HCT116 (cell line): ENCODE measurements at places on chromosomes 6 and 20.

GRCh38 chr6:168960551-168961263 lies 292.9 kb downstream of the THBS2 start:
- DNase-seq: no peak

GRCh38 chr6:159102373-159103160 lies 57.8 kb upstream of the TAGAP start:
- no peak for DNase-seq

DNA sequence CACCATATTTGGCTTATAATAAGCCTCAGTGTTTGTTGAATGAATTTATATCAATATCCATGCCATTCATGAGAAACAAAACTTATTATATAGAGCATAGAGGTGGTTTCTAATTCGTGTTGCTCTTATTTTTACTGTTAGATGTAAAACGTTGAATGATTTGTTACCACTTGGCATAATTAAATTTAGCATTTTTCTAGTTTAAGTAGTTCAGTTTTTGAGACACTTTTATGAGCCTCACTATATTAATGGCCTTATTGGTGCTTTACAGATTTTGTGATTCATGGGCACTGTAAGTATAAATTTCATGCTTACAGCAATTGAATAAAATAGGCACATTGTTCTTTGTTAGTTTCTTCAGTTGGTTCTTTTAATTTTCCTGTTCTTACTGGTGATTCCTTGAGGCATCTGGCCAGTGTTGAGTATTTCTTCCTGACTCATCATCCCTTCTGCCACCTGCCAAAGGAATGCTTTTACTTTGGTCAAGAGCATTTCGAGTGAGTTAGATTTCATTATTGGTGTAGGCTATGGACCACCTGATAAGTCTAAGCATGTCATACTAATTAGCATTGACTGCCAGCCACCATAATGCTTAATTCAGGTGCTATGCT lies 34.8 kb downstream of the CDKAL1 start:
- DNase-seq: no peak

DNA sequence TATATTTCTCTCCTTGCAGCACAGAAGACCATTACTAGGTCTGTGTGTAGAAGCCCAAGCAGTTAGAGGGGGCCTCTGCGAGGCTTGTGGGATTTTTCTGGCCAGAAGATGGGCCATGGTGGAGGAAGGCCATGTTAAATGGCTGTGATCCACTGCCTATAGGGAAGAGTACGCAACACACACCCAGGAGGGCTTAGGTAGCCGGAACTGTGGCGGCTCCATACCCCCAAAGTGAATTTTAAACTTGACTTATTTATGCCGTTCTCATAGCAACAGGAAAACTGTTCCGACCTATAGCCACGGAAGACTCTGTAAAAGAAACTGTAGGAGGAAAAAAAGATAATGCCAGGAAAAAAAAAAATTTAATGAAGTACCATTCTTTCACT lies 69.5 kb downstream of the SLX4IP start:
- no peak for DNase-seq

DNA sequence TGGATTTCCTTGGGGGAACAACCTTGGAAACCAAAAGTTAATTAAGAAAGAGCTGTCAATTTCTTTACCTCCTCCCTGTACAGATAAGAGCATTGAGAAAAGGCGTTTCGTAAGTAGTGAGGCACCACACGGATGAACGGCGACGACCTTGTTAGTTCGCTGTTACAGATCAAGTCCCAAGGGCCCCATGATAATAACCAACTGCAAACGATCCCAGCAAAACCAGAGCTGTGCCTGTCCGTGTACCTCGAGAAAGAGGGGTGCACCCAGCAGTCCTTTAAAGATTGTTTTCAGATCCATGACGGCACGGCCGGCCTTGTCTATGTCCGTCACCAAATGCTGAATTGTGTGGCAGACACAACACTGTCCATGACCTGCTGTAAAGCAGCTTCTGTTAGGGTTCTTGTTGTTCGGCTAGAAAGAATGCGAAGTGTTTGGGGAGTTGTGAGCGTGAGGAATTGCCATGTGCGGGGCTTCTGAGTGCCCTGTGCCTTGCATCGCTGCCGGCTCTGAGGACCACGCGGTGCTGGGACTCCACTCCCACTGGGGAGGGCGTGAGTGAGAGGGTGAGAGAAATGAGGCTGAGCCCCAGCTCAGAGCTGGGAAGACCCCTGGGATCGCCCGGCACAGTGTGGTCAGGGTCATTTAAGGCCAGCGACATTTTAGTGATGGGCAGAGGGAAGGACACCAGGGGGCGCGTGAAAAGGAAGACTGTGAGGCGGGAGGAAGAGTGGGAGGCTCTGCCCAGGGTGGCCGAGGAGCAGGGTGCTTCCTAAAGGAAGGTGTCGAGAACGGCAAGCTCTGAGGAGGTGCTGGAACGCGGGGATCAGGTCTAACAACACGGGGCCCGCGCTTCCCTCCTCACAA lies 136.8 kb upstream of the RPS6KA2 start:
- no peak for DNase-seq

DNA sequence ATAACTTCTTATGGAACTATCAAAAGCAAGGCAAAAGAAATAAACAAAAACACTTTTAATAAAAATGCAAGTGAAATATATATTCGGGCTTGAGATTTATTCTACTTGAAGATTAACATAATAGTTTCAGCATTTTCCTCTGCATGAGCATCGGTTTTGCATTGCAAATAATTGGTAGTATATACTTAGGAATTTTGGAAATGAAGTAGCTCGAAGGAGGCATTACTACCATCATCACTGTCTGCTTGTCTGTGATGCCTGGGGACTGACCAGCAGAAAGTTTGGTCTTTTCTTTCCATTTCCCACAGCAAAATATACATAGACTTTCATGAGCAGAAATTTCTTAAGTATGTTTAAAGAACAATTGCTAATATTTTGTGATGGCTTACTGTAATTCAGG lies 570.7 kb downstream of the HTR1B start:
- DNase-seq: no peak

DNA sequence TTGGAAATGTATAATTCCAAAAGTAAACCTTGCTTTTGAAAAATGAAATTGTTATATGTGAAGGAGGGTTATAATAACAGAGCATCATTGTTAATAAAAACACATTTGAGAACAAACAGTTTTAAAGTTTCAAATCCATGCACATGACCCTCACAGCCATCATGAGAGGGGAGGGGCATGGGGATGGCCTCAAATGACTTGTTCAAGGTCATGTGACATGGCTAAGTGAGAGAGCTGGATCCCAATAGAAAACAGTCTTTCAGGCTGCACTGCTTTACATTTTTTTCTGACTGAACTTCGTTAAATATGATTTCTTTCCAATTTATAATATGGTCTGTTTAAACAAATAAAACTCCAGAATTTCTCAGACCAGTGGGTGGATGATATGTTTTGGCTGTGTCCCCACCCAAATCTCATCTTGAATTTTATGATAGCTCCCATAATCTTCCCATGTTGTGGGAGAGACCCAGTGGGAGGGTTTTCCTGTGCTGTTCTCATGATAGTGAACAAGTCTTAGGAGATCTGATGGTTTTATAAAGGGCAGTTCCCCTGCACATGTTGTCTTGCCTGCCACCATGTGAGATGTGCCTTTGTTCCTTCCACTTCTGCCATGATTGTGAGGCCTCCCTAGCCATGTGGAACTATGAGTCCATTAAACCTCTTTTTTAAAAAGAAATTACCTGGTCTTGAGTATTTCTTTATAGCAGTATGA lies 66.0 kb downstream of the DTD1 start:
- no peak for DNase-seq

GRCh38 chr20:39855056-39855455 lies 834.0 kb downstream of the MAFB start:
- DNase-seq: no peak

DNA sequence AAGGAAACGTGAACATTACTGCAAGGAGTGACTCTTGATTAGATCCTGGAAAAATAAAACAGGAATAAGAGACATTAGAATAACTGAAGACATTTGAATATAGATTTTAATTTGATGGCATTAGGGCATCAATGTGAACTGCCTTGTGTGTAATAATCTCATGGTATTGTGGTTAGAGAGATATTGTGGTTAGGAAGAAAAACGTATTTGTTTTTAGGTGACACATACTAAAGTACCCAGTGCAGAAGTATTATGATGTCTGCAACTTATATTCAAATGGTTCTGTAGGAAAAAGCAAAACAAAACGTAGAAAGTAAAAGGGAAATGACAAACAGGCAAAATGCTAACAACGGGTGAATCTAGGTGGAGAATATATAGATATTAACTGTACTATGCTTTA lies 65.9 kb upstream of the OGFRL1 start:
- DNase-seq: no peak

DNA sequence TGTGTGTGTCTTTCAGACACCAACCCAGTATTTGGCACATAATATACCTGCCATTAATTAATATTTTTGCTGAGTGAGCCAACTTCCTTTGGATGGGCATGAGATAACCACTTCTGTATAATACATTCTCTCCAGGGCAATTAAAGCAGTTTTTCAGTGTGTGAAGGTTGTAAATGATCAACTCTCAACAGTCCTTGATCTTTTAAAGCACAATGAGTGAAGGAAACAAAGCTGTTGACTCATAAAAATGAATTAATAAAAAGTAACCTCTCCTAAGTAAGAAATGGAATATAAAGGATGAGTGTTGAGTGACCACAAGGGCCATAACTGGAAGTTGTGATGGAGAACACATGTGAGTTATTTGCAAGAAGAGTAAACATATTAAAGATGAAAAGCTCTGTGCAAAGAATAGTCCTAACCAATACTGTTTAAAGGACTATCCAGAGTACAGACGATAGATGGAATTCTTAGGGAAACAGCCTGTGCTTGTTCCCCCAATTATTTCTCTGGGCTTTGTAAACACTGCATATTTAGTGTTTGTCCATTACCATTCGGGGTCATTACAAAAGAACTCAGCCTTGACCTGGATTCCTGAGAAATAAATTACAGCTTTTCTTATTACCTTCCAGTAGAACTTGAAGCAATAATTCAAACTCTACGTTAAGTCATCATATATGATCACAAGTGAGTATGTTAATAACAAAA lies 446.2 kb downstream of the PLCB1 start:
- no peak for DNase-seq

GRCh38 chr20:45097485-45098102 lies 3.3 kb downstream of the KCNS1 start:
- DNase-seq: no peak

DNA sequence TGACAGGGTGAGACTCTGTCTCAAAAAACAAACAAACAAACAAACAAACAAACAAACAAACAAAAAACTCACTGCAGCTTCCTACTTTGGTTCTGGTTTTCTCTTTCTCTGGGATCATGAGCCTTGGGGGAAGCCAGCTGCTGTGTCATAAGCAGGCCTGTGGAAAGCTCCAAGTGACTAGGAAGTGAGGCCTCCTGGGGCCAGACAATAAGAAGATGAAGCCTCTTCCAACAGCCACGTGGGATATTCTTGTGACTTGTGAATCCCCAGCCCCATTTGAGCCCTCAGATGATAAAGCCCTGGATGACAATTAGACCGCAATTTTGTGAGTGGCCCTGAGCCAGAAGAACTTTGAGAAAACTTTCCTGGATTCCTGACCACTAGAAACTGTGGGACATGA lies 11.4 kb downstream of the HLA-A start:
- DNase-seq: no peak

DNA sequence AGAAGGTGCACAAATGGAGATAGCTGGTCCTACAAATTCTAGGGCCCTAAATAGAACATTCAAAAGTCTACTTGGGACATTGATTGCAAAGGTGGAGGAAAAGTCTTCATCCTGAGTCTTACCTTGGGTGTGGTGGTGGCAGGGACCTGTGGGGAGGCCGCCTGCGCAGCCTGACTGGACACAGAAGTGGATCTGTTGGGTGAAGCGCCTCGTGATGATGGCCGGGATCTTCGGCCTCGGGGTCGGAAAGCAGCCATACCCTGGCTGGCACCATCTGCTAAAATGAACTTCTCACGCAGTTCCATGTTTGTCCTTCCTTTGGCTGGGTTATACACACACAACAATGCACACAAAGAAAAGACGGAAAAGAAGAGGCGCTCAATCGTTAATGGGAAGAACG lies 179.2 kb downstream of the DST start:
- no peak for DNase-seq

DNA sequence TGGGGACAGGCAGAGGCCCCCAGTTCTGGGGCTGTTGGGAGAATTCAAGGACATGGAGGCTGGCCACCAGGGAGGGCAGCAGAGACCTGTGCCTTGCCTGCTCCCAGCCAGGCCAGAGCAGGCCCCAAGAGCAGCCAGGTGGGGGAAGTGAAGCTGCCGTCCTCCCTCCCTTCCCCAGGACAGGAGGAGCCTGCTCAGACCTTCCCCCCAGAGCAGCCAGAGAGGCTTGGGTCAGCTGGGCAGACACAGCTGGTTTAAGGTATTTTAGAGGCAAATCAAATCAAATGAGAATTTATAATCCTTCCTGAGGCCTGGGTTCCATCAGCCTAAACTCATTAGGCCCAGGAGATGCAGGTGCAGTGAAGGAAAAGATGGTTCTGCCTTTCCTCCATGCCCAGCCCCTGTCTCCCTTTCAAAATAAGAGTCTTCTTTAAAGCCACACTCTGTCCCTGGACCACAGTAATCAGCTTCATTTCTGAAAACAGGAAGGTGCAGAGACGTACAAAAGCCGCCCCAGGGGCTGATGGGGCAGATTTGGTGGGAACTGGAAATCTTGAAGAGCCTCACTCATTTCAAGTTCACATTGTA lies 21.7 kb downstream of the BMP7 start:
- no peak for DNase-seq

DNA sequence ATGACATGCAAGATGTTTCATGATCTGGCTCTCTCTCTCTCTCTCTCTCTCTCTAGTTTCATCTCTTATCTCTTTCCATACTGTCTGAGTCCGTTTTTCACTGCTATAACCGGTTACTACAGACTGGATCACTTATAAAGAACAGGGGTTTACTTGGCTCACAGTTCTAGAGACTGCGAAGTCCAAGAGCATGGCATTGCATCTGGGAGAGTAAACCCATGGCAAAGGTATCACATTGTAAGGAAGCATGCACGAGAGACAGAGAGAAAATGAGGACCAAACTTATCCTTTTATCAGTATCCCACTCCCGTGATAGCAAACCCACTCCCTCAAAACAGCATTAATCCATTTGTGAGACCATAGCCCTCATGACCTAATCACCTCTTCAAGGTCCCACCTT lies 7.2 kb upstream of the AGPAT4 start:
- DNase-seq: no peak

DNA sequence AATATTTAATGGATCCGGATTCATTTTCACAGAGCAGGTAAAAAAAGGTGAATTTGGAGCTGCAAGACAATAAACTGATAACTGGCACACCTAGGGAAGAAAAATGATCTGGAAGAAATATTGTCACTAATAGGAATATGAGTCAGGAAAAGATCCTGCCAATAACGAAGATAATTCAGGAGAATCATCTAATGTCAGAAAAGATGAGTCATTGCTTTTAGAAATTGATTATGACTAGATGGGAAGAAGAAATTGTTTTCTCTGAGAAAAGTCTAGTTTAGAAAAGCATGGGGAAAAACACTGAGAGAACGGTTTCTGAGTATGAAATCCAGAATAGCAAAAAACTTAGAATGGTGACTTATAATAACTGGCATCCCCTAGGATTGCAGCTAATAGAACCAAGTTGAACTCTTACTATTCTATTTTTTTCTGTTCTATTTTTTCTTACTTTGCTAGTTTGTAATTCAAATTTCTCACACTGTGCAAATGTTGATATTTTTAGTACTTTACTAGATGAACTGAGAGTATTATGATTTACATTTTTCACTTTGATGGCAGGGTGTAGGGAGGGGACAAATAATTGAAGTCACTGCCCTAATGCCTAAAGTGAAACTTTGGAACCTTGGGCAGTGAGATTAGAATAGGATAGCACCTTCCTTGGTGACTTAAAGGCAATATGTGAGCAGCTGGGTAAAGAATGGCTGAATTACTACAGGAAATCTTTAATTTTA lies 38.2 kb upstream of the SUPT3H start:
- DNase-seq: no peak
